ENCODE measurements at places on chromosomes 4 and X. TPM values are rescaled to one million over a fixed set of nuclear protein-coding genes. Genes with fewer than 3 reads are reported as not detected.

Gene USP26
- not detected for total RNA-seq

Gene DSPP
- total RNA-seq: not detected

Gene ARR3
- total RNA-seq: not detected

GRCh38 chr4:86543560-86544309, 50.4 kb upstream of the PTPN13 start:
- ATAC-seq: peak; percentile 5

DNA sequence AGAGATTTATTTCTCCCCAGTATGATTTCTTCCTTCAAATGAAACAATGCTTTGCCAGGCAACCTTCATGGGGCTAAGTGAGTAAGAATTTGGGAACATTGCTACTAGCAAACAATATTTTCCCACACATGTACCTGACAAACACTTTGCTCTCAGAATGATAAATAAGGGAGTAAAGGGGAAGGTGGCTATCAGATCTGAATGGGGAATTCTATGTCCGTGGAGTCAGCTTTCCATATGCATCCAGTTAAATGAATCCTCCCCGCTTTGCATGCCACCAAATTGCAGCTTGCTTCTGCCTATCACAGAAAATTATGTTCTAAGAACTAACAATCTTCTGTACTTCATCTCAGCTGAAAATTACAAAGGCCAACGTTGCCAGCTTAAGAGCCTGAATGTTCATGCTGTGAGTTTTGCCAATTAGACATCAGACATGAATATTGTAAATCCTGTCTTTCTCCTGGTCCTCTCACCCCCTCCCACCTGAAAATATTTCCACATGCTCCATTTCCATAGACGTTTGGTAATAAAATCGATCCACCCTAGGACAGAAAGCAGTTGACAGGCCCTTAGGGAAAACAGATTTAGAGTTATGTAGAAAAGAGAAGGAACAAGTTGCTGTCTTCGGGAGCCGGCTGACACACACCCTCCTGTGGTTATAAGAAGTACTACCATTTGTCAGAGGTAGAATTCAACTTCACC, 6.3 kb downstream of the MEPE start:
- ATAC-seq: no peak

GRCh38 chr4:54226404-54227255, 2.5 kb upstream of the PDGFRA start:
- ATAC-seq: no peak

GRCh38 chrX:68720851-68721250, 73.4 kb downstream of the STARD8 start:
- ATAC-seq: no peak

- ATAC-seq: no peak
These were observed 70.1 kb upstream of the ENPP6 start for GRCh38 chr4:184287697-184288255.

DNA sequence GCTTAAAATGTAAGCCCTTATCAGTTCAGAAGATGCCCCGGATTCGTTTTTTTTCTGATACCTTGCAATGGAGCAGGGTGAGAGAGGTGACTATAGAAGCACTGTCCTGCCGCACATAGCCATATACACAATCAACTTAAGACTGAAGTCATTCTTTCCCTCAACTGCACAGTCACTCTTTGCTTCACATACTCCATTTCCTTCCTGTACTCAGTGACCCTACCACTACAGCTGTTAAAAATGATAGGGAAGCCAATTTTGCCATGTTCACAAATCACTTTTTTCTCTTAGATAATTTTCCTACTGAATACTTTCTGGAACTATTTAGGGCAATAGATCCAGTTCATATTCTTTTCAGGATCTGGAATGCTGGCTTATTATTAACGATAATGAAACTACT, 300.0 kb downstream of the ANK2 start:
- peak; percentile 56 for ATAC-seq

- ATAC-seq: peak; percentile 72
These were observed 677 bp upstream of the NONO start for GRCh38 chrX:71282514-71283402.

DNA sequence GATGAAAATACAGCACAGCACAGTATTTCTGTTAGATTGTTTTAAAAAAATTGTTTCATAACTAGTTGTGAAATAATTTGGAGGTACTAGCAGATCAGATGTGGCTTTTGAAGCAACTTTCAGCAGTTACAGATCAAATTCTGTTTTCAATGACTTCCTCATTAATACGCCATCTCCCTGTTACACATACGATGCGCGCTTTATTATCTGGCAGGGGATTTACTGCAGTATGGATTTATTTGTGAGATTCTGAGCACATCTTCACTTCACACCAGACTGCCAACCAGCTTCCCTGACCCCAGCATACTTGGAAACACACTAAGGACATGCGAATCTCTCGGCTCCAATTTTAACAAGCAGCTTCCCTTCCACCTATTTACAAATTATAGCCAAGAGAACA, 235.5 kb upstream of the DIAPH2 start:
- no peak for ATAC-seq

GRCh38 chr4:70153937-70154336, at the start of gene PRR27:
PRR27 (plus strand) TSS chr4:70154237; CDS start chr4:70154376, 139 bp downstream.
- ATAC-seq: no peak

DNA sequence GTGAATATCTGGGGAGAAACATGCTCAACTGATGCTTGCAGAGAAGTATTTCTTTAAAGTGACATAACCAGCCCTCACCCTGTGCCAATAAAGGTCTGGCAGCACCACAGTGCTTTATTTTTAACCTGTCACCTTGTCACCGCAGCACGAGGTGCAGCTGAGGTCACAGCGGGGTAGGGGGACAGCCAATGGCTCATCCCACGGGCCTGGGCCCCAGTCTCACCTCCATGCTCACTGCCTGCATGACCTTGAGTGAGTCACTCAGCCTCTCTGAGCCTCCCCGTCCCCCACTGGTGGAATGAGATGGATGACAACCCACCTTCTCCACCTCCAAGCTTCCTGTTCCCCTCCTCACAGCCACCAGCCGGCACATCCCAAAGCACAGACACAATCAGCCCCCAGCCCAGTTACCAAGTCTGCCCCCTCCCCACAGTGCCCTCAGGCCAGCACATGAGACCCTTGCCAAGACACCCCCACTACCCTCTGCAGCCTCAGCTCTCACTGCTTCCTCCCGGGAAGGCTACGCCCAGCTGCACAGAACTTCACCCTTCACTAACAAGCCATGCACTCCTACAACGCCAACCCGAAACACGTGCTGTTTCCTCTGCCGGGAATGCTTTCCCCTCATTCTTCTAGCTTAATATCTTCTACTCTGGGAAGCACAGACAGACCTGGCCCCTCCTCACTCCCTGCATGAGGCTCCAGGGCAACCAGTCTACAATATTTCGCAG, 24.9 kb upstream of the MAN2B2 start:
- ATAC-seq: no peak

DNA sequence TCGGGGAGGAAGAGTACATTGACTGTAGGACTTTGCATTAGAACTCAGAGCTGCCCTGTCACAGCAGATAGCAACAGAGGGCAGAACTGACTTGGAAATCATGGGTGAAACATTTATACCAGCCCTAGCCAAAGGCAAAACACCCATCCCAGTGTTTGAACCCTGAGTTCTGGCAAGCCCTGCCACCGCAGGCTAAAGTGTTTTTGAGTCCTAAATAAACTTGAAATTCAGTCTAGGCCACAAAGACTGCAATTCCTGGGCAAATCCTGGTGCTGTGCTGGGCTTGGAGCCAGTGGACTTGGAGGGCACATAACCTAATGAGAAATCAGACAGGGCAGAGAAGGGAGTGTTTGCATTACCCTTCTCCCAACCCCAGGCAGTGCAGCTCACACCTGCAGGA, 1015.7 kb downstream of the FSTL5 start:
- ATAC-seq: no peak
